ENCODE measurements at places on chromosomes 3 and 15.

DNA sequence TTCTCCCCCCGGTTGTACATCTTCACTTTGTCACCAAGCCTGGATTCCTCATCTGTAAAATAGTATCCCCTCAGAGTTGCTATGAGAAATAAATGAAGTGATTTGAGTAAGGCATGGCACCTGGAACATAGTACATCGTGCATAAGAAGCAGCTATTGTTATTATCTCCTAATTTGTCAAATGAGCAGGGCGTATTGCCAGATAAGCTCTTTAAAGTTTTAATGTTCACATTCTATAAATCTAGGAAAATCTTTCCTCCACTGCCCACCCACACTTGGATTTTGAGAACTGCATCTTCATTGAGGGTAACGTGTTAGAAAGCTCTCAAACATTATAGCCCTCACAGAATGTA is 32.3 kb downstream of the CACNA1D start:
- no peak for DNase-seq

DNA sequence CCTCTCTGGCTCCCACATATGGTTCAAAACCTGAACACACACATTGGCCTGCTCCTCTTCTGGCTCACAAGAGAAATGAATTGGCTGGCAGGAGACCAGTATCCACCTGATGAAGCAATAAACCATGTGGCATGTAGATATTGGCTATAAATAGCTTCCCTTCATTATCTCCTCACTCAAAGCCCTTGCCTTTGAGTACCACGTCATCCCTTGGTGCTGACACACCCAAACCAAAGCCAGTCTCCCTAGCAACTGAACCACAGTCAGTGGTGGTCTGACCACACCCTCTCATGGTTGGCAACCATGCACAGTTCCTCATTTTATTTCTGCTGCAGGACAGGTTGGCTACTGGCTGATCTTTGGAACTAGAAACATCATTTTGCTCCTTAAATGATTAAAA is 98.8 kb downstream of the ZNF621 start:
- no peak for DNase-seq

DNA sequence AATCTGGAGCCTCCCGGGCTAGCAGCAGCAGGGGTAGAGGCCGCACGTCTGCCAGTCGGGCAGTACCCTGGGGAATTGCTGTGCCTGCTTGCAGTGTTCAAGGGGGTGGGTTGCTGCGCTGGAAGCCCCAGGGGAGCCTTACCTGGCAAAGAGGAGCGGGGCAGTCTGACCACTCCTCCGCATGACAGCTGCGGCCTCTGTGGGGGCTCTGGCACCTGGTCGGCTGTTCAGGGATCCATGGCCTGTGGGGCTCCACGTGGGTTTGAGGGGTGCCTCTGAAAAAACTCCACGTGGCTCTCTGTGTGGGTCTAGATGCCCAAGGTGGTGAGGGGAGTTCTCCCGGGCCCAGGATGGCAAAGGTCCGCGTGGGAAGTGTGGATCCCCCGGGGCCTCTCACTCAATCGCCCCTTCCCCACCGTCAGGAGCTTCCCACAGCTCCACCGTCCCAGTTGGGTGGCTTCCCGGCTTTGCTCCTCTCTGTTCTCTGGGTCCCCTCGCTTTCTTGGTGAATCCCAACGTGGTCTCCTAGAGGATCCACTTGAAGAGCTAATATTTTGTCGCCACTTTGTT is 184.5 kb downstream of the EFHB start:
- DNase-seq: no peak

- DNase-seq: no peak
Observed at GRCh38 chr3:25784971-25785370, 1.7 kb upstream of the NGLY1 start.

DNA sequence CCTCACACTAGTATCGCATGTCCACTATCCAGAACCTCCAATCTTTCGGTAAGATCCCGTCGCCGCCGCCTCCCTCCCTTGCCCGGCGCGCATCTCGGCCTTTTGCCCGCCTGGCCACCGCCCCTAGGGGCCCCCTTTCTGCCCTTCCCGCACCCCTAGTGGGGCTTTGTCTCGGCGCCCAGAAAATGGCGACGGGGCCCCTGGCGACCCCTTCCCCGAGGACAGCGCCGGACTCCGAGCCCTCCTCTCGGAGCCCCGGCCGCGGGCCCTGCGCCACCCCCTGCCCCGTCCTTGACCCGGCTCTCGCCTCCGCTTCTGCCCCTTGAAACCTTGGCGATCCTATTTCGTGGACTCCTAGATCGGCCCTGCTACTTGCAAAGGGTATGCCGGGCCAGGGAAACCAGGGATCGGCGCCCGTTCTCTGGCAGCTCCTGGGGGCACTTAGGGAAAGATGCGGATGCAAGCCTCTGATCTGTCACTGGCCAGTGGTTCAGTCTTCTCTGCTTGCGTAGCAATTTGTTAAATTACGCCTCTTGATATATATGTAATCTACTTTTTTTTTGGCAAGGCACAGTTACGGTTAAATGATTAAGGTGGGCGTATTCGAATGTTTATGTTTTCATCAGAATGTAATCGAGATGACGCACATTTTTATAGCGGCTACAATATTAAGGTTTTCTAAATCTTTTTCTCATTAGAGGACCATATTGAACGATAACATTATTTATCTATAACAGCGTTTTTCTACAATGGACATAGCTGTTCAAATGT is 603 bp downstream of the EIF1B start:
- DNase-seq: no peak

All from activated CD4-positive, CD25-positive, alpha-beta regulatory T cell treated with anti-CD3 and anti-CD28 coated beads, Interleukin-2, amount 50 U/mL, for 16 hours (primary cell).